ENCODE measurements at places on chromosomes 13 and 19. TPM values are rescaled to one million over a fixed set of nuclear protein-coding genes. Genes with fewer than 3 reads are reported as not detected.

Gene CFAP97D2
- not detected for total RNA-seq

Gene CALM3
- total RNA-seq = 373 TPM

Gene POU4F1
- total RNA-seq = 2.0 TPM

Gene FUT6
- total RNA-seq = not detected

Gene DACT3
- 2.2 TPM for total RNA-seq

Gene FFAR2
- not detected for total RNA-seq

Gene SIRT2
- 15.2 TPM for total RNA-seq

Gene TNFRSF19
- 21.4 TPM for total RNA-seq

DNA sequence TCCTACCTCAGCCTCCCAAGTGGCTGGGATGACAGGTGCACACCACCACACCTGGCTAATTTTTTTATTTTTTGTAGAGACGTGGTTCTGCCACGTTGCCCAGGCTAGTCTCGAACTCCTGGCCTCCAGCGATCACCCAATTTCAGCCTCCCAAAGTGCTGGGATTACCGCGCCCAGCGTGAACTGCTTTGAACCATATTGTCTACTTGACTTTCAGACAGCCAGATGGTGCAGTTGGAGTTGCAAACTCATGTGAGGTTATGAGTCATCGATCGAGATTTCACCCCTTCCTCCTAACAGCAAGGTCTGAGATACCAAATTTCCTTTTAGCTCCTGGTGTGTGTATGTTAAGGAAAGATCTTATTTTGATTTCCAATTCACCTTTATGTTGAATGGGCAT, 2.7 kb downstream of the SLC27A1 start:
- H3K36me3 ChIP-seq = no peaks in the 10 kb centered on the region
- H3K27ac ChIP-seq = no peak overlapping the region
- H3K27me3 ChIP-seq = peaks cover 14% of the 10 kb centered on the region
- peaks cover 12% of the 10 kb centered on the region for H3K4me1 ChIP-seq
- no peak for DNase-seq

DNA sequence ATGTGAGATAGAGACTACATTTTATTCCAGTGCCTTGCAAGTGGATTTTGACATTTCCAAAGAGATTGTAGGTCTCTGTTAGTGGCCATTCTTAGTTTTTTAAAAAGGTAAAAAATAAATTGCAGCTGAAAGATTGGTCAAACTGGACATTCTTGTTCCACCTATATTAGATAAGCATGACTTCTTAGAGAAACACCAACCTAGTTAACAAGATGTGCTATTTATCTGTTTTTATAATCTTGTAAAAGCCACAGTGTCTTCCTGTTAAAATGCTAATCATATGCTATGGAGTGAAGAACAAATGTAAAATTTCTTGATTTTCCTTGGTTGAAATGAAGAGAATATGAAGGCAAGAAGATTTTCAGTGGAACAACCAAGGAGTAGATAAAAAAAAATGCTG, 33.4 kb upstream of the GPR183 start:
- no peak overlapping the region for H3K4me3 ChIP-seq
- no peak overlapping the region for H3K27ac ChIP-seq

DNA sequence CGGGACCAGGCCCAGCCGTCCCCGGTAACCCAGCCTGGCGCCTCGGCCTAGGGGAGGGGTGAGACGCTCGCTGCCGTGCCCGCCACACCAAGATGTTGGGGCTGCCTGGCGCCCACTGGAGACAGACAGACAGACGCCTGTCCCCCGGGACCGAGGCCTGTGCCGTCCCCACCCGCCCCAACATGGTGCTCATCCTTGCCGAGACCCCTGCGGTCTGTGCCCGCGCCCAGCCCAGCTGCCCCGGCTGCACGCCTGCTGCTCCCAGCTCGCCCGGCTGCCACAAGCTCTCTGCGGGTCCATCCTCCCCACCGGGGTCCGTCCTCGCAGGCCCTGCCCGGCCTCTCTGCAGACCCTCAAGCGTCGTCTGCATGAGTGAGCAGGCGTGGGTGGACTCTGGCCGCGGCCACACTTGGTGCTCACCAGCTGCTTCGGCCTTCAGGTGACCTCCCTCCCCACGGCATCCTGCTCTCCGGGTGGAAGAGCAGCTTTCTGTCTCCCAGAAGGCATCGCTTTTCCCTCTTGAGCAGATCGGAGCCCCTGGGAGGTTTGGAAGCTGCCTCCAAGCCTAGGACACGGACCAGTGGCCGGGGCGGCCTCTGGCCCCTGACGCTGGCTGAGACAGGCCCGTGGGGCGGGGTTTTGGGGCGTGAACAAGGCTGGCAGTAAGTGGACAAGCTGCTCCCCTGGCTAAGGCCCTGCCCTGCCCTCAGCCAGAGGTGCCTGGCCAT, 6.7 kb upstream of the TMPRSS9 start:
- peaks cover 4% of the 10 kb centered on the region for H3K27me3 ChIP-seq
- H3K27ac ChIP-seq = no peak overlapping the region
- DNase-seq = no peak
- H3K4me3 ChIP-seq = no peak overlapping the region
- no peaks in the 10 kb centered on the region for H3K36me3 ChIP-seq
- no peaks in the 10 kb centered on the region for H3K4me1 ChIP-seq

- DNase-seq = no peak
- H3K27ac ChIP-seq = no peak overlapping the region
- no peaks in the 10 kb centered on the region for H3K27me3 ChIP-seq
- no peaks in the 10 kb centered on the region for H3K36me3 ChIP-seq
Measured at GRCh38 chr13:38530492-38530891, 156.4 kb upstream of the FREM2 start.

GRCh38 chr19:447816-448560, 12.8 kb downstream of the SHC2 start:
- no peak overlapping the region for H3K4me3 ChIP-seq
- H3K27ac ChIP-seq = no peak overlapping the region
- no peaks in the 10 kb centered on the region for H3K4me1 ChIP-seq
- no peaks in the 10 kb centered on the region for H3K27me3 ChIP-seq
- H3K36me3 ChIP-seq = no peaks in the 10 kb centered on the region
- no peak for DNase-seq

DNA sequence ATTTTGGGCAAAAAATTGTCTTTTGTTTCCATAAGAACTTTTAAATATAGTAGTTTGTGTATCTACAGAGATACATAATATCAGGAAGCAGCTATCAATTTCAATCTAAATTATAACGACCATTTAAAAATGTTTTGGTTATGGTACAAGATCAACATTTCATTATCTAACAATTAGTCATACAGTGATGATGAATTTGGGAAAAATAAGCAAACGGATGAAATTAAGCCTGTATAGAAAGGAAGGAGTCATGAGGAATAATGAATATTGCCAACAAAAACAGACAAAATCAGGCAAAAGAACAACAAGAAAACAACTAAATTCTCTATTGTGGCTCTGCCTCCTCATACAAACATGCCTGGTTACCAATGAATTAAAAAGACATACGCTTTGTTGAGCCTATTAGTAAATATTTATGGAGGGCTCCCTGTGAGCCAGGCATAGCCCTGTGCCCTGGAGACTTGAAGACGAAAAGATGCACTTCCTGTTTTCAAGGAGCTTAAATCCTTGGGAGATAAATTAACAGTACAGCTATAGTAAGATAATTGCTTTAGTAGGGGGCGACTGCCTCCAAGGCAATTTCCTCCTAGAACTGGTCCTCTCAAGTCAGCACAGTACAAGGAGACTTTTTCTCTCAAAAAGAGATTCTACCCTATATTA, 73.0 kb downstream of the NALCN start:
- DNase-seq = no peak
- no peak overlapping the region for H3K27ac ChIP-seq
- H3K27me3 ChIP-seq = no peaks in the 10 kb centered on the region
- no peaks in the 10 kb centered on the region for H3K36me3 ChIP-seq

- no peak overlapping the region for H3K4me3 ChIP-seq
- H3K27me3 ChIP-seq = no peaks in the 10 kb centered on the region
- H3K4me1 ChIP-seq = no peaks in the 10 kb centered on the region
- no peaks in the 10 kb centered on the region for H3K36me3 ChIP-seq
Measured at GRCh38 chr19:8557642-8558238, 19.5 kb downstream of the MYO1F start.

DNA sequence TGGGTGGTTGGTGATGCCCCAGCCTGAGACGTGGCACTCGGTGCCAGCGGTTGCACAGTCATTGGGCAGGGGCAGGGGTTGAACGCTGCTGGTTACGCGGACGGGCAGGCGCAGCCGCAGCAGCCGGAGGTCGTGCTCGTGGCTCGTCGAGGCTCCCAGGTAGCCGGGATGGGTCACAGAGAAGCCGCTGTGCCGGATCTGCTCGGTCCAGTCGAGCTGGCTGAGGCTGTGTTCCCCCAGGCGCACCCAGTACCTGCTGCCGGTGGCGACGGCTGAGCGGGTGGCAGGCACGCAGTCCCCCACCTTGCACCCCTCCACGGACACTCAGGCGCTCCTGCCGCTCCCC, 2.9 kb downstream of the KLK12 start:
- no peaks in the 10 kb centered on the region for H3K36me3 ChIP-seq
- H3K27me3 ChIP-seq = no peaks in the 10 kb centered on the region
- no peak overlapping the region for H3K27ac ChIP-seq
- no peak overlapping the region for H3K4me3 ChIP-seq
- peaks cover 11% of the 10 kb centered on the region for H3K4me1 ChIP-seq

- H3K4me1 ChIP-seq = no peaks in the 10 kb centered on the region
- H3K36me3 ChIP-seq = no peaks in the 10 kb centered on the region
- no peak for DNase-seq
- H3K4me3 ChIP-seq = no peak overlapping the region
Measured at GRCh38 chr13:111626371-111627305, 306.2 kb downstream of the TEX29 start.

Measured in neural progenitor cell (in vitro differentiated cells).